NCI-H1694 (cell line): ENCODE measurements at places on chromosomes 3 and 15.

GRCh38 chr15:23529891-23530290 lies 35.6 kb upstream of the MKRN3 start:
- DNase-seq, result no peak

DNA sequence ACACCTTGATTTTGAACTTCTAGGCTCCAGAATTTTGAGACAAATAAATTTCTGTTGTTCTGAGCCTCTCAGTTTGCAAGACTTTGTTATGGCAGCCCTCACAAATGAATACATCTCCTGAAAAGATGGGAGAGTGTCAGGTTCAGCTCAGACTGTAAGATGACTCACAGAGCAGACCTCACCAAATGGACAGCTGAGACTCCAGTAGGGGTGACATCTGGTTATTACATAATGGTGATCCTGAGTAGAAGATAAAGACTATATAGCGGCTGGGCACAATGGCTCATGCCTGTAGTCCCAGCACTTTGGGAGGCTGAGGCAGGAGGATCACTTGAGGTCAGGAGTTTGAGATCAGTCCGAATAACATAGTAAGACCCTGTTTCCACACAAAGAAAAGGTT lies 26.2 kb upstream of the MTMR14 start:
- no peak for DNase-seq

- DNase-seq, result peak; percentile 95
Observed at GRCh38 chr15:65792138-65792987, at the start of gene DENND4A. Gene DENND4A, minus strand, starts transcription at chr15:65792293. Its CDS starts 35,843 bp downstream, at chr15:65756450.

DNA sequence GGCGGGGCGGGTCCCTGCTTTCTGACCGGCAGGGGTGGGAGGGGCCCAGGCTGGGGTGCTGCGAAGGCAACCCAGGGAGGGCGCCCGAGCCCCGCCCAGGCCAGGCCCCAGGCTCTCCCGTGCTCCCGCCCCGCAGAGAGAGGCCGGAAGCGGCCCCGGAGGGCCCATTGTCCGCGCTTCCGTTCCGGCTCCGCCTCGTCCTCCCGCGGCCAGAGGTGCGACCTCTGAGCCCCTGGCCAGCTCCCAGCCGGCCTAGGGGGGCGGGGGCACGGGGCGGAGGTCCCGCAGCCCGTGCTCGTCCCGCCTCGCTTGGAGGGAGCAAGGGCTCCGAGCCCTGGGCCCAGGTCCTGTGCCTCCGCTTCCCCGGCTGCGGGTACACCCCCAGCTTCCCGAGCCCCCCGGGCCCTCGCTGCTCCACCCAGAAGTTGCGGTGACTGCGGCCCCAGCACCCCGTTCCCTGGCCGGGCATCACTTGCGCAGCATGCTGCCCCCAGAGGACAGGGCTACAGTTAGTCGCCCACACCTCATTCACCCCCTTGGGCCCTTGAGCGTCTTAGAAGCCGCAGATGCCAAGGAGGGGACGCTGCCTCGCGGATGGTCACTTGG lies 20.4 kb upstream of the PLXND1 start:
- DNase-seq, result peak; percentile 75

DNA sequence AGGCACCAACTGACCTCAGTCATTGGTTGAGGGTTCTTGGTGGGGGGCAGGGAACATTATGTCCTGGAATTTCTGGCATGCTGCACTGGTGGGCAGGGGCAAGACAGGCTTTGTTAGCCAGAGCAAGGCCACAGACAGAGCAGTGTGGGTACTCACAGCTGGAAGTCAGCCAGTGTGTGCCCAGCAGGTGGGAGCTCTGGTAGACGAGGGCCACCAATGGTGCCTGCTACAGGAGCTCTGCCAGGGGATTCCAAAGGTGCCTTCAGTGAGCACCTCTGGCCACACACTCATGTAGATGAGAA lies 31.3 kb downstream of the CYP8B1 start:
- DNase-seq, result no peak
